ENCODE measurements at places on chromosomes 7 and 10. TPM values are rescaled to one million over a fixed set of nuclear protein-coding genes. Genes with fewer than 3 reads are reported as not detected.

ABCA13 gene
- not detected for total RNA-seq

PHYH gene
- total RNA-seq = 76.6 TPM

TECTB gene
- total RNA-seq = not detected

IKZF1 gene
- total RNA-seq = 9.2 TPM

CRTAC1 gene
- 9.6 TPM for total RNA-seq

FIGNL1 gene
- total RNA-seq = 4.6 TPM

TLL2 gene
- 1.5 TPM for total RNA-seq

CRYGN gene
- 0.53 TPM for total RNA-seq

DNA sequence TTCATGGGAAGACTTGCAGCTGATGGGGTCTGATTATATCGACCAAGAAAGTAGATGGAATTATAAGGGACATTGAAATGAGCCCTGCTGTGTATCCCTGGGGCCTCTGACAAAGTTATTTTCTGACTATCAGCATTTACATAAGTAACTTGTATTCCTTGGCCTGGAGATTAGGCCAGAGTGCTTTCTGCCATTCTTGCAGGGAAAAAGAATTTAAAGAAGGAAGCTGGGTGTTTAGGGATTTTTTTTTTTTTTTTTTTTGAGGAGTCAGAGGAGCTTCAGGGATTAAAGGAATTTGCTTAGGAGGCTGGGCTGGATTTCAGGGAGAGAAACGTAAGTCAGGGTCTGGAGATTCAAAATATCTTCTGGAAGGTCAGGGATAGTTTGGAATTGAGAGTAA is 4.6 kb downstream of the SPAM1 start:
- no peak for DNase-seq

DNA sequence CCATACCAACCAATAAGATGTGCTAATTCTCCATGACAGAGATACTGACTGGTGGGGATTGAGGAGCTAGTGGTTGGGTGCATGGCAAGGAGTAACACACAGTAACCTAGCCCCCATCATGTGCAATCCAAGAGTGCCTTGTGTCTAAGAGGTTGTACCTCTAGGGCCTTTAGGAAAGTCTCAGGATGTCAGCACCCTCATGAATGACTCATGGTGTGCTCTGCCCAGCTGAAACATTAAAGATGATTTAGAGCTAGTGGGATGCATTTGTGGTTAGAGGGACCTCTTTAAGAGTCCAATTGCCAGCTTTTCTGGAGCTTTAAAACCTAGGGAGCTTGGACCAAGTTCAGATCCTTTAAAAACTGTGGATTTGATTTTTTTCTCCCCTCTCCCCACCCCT is 181.1 kb downstream of the HERPUD2 start:
- no peak for DNase-seq

GRCh38 chr7:142787034-142787768 is 16.4 kb downstream of the PRSS2 start:
- DNase-seq = no peak

DNA sequence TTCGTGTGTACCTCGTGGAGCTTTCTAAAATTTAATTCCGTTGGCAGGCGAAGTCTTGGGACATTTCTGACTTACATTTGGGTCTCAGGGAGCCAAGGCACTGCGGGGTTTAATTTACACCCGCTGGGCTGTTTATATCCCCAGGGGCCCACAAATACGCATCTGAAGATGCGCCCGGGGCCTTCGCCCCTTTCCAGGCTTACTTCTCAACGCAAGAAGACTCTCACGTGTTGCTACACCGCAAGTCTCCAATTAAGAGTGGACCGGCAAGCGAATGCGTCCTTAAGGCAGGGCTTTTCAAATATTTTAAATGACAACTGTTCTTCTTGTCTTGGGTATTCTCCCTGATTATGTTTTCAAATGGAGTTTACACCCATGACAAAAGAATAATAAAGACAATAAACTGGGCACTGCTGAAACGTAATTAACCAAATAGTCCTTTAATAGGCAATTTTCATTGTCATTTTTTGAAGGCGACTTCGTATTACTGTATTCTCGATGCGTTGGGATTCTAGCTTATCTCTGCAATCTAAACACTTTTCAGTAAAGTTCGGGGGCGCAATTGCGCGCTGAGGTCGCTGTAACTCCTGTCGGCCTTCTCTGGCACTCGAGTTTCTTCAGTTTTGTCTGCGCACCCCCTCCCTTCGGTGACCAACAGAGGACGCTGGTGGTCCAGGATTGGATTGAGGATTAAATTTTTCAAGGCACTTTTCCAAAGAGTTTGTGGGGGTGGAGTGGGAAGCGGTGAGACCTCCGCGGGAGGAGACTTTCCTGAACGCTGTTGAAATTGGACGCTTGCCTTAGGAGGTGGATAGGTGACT is 837 bp upstream of the IGFBP3 start:
- peak; percentile 62 for DNase-seq

DNA sequence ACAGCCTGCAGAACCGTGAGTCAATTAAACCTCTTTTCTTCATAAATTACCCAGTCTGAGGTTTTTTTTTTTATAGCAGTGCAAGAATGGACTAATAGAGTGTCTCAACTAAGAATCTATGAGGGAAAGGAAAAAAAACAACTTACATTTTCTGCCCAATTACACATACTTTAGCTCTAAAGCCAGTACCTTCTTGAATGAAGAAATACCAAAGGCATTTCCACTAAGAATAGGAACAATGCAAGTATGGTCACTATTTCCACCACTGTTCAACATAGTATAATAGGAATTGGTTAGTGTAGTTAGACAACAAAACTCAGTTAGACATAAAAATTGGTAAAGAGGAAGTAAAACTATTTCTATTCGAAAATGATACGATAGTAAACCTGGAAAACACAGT is 37.6 kb downstream of the MICU1 start:
- DNase-seq = no peak

GRCh38 chr10:22285130-22285529 is 31.1 kb upstream of the COMMD3 start:
- DNase-seq = no peak

DNA sequence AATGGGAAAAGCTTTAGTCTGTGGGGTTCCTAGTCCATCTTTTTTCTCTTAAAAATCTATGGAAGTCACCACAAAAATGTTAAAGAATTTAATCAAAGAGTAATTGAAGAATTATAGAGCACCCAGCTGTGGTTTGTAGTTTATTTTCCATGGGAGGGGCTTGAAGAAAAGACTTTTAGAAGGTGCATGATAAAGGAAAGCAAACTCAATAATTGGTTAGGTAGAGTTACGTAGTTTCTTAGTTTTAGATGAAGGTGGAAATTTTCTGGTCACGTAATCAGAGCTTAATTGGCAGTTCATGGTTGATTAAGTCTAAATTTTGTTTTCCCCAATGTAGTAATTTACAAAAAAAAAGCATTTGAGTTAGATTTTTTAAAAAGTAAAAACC is 724 bp downstream of the ZNF107 start:
- no peak for DNase-seq

DNA sequence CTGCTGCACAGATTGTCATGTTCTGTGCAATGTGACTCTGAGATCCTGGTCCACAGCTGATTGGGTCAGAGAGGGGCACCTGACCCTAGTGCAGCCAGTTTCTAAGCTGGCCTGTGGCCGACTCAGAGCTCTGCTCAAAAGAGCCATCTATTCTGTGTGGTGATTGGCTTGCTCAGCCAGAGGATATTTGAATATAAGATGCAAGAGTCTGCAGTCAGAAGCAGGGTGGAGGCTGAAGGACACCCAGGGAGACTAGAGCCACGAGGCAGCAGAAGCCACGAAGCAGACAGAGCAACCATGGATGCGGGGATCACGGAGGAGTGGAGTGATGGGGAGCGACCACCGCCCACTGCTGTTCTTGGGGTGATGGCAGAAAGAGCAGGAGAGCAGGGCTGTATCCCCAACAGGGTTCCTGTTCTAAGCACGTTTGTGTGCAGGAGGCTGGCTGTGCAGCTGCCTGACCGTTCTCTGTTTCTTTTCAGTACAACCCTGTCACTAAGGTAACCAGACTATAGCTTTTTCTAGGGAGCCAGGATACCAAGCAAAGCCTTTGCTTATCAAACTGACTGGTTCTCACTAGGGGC is 19.5 kb upstream of the RHEB start:
- DNase-seq = peak; percentile 41

- no peak for DNase-seq
Observed at GRCh38 chr7:151805191-151805590, 71.7 kb downstream of the PRKAG2 start.

- DNase-seq = no peak
Observed at GRCh38 chr7:36312064-36312914, 77.4 kb upstream of the ANLN start.

GRCh38 chr7:29189743-29190201 is 4.8 kb upstream of the CHN2 start:
- DNase-seq = peak; percentile 63

DNA sequence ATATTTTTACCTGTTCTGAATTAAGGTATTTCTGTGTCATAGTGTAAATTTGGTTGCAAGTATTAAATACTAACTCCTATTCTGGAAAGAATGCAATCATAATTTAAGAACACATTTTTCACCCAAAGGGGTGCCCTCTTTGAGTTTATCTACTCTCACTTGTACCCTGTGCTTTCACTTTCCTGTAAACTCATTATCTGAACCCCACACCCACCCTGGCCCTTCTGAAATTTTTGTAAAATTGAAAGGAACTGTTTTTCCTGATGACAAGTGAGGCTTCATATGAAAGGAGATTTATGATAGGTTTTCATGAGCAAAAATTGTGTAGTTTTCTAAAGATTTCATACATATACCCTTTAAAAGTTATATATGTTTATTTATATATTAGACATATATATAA is 134.5 kb downstream of the WNT2 start:
- no peak for DNase-seq

GRCh38 chr10:114967071-114967470 is 29.1 kb downstream of the TRUB1 start:
- no peak for DNase-seq

GRCh38 chr10:102121739-102122372 is 1.7 kb upstream of the LDB1 start:
- DNase-seq = no peak

- DNase-seq = no peak
Observed at GRCh38 chr10:86065711-86066251, 300.8 kb downstream of the GRID1 start.

- no peak for DNase-seq
Observed at GRCh38 chr7:86748201-86748600, 104.5 kb downstream of the GRM3 start.

GRCh38 chr7:149690688-149691446 is 82.5 kb downstream of the ZNF467 start:
- peak; percentile 47 for DNase-seq

- peak; percentile 30 for DNase-seq
Observed at GRCh38 chr7:95545007-95545615, 51.2 kb downstream of the PDK4 start.

GRCh38 chr10:59748834-59749233 is 4.4 kb downstream of the MRLN start:
- DNase-seq = no peak

DNA sequence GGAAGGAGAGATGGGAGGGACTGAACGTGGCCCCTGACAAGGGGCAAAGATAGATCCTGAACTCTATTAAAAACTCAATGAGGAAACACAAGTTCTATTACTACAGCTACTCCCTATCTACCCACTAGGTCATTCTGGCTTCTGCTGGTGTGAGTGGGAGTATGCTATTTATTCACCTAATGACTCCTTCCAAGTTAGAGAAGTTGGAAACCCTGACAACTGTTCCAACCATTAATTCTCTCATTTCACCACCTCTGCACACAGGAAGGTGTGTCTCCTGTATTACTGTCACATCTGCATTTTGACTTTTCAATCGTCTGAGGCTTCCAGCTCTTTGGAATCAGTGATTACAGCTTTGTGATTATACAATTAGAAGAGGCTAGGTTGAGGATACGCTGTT is 169.4 kb upstream of the ADO start:
- no peak for DNase-seq

DNA sequence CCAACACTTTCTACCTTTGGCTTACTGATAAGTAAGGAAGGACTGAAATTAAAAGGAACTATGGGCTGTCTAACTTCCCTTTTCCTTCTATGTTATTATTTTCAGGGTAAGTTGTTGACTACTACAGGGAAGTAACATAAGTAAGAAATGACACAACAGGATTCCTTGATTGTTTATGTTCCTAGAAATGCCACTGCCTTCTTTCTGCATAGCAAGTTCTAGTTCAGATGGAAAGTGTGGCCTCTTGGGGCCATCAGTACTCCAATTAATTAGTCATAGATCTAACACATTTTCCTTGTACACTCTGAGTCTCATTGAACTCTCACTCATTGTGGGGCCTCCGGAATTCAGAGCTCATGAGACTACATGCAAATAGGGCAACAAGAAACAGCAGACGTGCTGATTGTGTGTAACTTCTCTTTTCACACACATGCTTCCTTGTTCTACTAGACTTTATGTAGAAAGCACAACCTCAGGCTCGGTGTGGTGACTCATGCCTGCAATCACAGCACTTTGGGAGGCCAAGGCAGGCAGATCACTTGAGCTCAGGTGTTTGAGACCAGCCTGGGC is 35.3 kb upstream of the HIBADH start:
- DNase-seq = peak; percentile 26

GRCh38 chr10:102493771-102494170 is 8.7 kb downstream of the ACTR1A start:
- DNase-seq = no peak

DNA sequence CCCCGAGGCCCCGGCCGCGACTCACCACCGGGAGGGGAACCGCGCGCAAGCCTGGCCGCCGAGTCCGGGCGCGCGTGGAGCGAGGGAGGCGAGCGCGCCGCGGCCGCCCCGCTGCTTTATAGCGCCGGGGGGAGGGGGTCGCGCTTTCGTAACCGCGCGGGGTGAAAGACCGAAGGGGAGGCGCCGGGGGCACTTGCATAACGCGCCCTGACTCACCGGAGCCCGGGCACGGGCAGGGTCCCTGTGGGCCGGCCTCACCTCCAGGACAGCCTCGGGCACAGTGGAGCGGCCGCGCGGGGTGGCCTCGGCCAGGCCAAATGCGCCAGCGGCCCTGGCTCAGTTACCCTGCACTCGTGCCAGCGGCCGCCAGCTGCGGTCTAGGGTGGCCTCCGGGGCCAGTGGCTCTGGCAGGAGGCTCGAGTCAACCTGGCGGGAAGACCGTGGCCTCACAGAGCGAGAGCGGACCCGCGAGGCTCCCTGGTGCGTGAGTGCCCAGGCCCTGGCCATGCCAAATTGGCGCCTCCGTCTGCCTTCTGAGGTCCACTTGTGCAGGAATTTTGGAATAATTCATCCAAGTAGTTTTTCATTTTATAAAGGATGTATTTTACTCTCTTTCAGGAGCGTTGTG is at the start of gene RBP4:
Gene RBP4 (minus strand): TSS at position 90 of the 628 bp plus-strand sequence. CDS start 207 bp downstream, outside the sequence.
- peak; percentile 42 for DNase-seq

DNA sequence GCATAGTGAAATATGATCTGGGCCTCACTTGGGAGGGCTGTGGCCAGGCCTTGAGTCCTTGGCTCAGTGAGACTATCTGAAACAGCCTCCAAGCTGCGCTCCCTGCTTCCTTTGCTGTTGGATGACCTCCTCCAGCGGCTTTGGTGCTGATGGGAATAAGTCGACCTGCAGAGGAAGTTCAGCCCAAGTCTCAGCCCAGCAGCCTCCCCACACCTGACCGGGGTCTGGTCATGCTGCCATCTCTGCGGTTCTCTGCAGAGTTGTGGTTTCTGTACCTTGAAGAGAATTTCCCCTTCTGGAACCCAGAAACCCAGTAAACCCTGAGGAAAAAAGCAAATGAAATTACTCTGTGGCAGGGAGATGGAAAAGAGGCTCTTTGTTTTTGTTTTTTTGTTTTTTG is 4.6 kb upstream of the RBAK start:
- no peak for DNase-seq

Data from left cardiac atrium (tissue), 4 donors.